ENCODE measurements at places on chromosomes 3 and 15.
A peak's percentile ranks its signal among the peaks of the same experiment; 100 is the strongest.

DNA sequence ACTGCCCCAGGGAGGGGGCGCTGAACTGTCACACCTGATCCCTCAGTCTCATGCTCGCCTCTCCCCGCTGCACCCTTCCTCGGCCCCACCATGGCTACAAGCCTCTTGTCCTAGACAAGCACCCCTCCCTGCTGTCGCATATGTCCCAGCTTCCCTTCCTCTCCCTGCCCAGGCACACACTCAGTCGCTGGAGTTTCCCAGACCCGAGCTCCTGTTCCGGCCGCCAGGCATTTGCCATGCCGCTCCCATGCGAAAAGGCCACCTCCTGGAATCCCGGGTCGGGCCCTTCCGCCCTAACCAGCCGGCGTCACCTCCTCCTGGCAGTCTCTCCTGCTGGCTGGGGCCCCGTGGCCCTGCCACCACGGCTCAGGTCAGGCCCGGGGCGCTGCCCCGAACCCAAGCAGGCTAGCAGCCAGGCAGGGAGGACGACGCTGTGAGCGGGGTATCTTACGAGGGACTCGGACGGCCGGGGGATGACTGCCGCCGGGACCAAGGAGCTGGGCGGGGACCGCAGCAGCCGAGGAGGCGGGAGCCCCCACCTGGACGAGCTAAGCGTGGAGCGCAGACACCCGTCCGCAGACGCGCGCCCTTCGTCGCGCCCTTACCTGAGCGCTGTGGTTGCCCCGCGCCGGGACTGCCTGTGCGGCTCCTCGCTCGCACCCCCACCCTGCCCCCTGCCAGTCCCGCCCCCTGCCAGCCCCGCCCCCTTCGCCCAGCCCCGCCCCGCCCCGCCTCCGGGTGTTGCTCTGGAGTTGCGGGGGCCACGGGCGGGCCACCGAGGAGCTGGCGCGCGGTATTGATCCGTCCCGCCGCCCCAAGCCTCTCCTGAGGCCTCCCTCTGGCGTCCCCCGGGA is at the start of gene ALS2CL:
Gene ALS2CL, minus strand, starts transcription at position 642 of the 854 bp plus-strand sequence. CDS start 4,239 bp downstream, outside the sequence.
- peak; percentile 53 for DNase-seq

DNA sequence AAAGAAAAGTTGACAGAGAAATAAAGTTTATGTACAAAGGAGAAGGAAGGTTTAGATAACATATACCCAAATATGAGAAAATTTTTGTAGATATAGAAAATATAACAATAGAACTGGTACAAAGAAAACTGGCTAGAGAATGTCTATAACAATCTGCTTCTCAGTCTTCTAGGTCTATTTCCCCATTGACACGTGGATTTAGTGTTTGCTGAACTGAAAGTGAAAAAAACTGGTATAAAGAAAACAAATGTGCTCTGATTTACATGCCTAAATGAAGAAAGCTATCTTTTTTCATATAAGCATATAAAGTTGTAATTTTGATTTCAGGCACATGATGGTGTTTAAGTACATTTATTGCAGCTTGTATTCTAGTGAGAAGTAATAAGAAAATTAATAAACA is 9.8 kb downstream of the KCNMB2 start:
- DNase-seq, result no peak

- peak; percentile 62 for DNase-seq
Measured at GRCh38 chr3:50519471-50520089, 16.1 kb upstream of the CACNA2D2 start.

- DNase-seq, result peak; percentile 51
Measured at GRCh38 chr15:57703387-57703786, 3.1 kb upstream of the POLR2M start.

- DNase-seq, result no peak
Measured at GRCh38 chr3:195257454-195258448, 13.2 kb downstream of the XXYLT1 start.

- DNase-seq, result no peak
Measured at GRCh38 chr15:70272565-70273355, 175.0 kb upstream of the TLE3 start.

DNA sequence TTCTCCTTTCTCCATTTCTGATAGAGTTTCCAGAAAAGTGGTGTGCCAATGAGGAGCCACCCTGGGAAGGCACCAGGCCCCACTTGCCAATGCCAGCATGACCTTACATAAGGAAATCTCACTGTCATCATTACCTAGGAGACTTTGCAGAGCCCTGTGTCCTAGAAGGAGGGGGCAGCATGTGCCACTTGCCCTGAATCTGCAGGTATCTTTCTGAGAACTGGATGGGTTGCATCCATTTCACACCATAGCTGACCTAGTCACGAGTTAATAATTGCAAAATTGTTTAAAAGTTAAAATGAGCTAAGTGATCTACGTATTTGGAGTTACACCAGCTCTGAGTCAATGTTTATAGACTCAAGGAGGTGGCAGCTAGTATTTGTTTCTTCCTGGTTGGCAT is 14.3 kb downstream of the CA12 start:
- DNase-seq, result no peak

- DNase-seq, result peak; percentile 91
Measured at GRCh38 chr3:64291345-64291744, 66.1 kb upstream of the PRICKLE2 start.

DNA sequence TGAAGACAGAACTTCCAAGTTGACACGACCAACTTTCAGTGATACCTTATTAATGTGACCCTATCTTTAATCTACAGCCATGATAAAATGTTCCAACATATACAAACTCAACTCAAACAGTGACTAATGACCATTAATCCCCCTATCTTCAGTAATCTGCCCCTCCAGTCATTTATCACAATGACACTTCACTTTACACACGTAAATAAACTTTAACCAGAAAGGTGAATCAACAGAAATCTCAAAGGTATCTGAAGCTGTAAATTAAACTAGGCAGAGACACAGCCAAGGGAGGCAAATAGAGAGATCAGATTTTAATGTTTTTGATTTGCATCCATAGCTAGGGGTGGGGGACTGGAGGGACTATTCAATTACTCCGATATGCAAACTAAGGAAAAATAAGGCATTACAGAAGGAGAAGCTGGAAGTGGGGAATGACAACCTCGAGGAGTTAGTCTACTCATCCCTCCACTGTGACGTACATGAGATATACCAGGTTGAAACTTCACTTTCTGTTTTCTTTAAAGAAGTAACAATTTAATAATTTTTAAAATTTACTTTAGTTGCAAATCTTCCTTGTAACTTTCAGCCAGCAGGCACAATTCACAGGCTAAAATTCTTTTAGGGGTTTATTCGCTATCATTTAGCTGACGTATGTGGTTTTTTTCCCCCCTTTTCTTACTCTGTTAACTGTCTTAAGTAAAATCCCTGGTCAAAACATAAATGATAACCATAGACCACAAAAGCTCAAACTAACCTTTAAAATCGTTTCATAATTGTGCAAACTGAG is 751.0 kb downstream of the ROBO1 start:
- peak; percentile 51 for DNase-seq

GRCh38 chr15:56076640-56077039 is 83.2 kb upstream of the NEDD4 start:
- no peak for DNase-seq

DNA sequence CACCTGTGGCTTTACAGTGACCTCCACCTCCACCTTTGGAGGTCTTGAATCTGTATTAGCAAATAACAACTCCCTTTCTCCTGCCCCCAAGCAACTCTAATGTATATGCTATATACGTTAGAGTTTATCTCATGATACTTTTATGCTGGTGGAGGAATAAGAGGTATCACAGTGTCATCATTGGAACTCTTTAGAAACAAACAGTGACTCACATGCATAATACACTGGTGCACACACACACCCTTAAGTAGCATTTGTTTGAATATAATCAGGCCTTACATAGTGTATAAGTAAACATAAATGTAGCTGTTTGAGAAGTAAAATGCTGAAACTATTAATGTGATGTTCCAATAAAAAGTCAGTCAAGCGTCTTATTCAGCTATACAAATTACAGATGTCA is 280.2 kb upstream of the C2CD4B start:
- DNase-seq, result peak; percentile 69

GRCh38 chr3:132325103-132325606 is 7.9 kb downstream of the ACP3 start:
- no peak for DNase-seq

- DNase-seq, result peak; percentile 58
Measured at GRCh38 chr15:69976366-69976994, 121.2 kb downstream of the TLE3 start.

DNA sequence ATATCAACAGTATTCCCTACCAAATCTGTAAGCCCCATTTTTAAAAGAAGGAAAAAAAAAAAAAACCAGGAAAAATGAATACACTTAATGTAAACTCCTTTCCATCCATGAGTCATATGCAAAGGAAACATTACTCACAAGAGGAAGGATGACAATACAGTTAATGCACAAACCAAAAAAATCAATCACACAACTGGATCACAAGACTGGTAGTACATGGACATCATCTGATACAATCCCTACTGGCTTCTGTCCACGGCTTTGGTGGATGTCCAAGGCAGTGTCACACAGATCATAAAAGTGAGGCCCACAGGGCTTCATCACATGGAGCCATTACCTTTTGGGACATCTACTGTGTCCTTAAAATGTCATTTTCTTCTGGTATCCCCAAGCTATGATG is 44.0 kb downstream of the SUCLG2 start:
- DNase-seq, result peak; percentile 91

DNA sequence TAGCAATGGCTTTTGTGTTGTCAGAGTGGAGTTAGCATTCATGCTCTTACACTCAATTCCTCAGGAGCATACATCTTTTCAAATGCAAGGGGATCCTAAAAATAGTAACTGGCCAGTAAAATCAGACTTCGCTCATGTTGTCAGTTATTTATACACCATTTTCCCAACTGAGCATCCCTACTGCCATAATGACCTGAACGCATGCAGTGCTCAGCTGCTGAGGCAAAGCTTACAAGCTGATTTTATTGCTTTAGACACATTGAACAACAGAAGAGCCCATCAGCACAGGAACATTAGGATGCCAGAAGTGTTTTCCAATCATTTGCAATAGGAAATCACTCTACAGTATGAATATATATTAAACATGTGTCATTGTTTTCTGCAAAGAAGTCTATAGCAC is 689.7 kb upstream of the BCHE start:
- DNase-seq, result no peak

DNA sequence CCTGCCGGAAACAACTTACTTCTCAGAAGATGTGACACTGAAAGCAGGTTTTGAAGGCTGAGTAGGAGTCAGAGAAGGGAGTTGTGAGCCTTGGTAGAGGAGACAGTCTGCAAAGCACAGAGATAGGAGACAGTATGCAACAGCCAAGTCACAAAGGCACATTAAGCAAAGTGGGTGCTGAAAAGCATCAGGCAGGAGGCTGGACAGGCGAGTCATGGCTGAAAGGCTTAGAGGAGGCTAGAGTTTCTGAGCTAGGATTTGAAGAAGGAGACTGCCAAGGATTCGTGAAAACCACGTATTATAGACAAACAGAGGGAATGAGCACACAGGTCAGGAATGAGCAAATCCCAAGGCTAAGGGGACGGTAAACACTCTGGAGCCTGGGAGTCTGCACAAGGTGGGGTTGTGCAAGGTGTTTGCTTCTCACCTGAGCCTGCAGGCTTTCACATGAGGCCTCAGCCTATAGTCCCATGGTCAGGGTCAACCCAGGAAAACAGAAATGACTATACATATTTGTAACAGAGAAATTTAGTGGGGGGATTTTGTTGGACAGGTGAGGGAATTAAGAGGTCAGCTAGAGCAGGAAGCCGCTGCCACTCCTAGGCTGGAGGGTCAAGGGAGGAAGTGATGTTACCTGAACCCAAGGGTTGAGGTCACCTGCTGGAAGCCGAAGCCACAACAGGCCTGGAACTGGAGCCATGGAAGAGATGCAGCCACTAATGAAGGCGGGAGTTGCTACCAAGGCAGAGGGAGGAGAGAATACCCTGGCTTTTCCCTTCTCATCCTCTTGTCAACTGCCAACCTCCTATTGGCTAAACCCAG is 23.1 kb upstream of the TRIM71 start:
- DNase-seq, result peak; percentile 26

- no peak for DNase-seq
Measured at GRCh38 chr15:72198356-72199204, 993 bp upstream of the GRAMD2A start.

DNA sequence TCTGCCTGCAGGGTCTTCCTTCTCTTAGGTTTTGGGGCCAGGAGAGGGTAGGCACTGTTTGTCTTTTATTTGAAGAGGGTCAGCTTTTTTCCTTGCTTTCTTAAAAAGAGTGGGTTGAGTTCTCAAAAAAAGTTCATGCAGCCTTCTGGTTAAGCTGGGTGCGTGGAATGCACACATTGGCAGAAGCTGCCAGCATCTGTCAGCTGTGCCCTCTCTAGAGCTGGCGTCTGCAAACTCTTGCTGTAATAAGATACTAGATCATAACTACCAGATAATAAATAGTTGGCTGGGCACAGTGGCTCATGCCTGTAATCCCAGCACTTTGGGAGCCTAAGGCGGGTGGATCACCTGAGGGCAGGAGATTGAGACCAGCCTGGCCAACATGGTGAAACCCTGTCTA is 373.4 kb downstream of the OCA2 start:
- DNase-seq, result no peak

DNA sequence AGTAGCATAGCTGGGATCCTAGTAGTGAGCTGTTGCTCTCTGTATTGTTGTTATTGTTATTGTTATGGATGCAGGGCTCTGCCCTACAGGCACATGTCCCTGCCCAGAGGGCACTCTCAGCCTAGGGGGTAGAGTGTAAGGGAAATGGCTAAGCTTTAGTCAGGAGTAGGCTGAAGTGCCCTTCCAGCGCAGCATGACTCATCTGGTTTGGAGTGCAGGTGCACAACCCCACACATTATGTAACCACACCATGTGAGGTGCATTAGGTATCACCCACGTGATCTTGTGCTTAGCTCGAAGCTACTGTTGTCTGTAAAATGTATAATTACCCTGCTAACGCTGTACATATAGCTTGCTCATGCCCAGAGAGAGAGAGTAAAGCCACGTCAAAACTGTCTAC is 48.3 kb upstream of the TIPARP start:
- DNase-seq, result peak; percentile 78

DNA sequence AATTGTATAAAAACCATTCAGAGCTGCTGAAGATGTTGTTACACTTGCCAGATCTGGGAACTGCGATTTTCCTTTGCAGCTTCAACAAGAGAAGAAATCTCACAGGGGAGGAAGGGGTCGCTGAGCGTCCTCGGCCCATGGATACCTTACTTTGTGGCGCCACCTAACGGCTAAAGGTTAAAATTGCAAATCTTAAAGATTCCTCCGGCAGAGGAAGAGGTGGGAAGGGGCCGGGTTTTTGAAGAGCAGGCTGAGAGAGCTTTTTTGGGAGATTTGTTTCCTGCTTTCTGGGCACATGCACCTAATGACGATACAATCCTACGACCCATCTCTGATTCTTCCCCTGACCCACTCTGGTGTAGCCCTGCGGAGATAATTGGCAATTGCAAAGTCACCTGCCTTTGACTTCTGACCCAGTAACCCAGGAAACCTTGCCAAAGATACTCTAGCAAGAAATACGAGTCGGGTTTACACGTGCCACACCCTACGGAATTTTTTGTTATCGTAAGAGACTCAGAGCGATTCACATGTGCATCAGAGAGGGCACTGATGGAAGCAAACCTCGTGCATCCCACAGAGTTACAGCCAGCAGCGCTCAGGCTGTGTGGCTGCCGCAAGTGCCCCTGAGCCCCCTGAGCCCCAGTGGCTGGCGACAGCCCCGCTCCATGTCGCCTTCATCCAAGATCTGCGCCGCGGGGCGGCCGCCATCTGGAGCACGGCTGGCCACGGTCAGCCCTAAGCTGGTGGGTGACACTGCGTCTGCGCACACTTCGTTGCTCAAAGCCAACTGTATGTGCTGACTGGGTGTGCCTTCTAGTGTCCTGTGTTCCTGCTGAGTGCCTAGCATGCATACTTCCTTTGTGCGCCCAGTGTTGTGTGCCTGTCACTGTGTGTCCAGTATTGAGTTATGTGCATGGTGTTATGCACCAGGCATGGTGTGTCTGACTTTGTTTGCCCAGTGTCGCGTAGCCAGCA is 55.2 kb upstream of the CHRNA7 start:
- DNase-seq, result peak; percentile 45
